ENCODE measurements at places on chromosomes 11 and 22.

DNA sequence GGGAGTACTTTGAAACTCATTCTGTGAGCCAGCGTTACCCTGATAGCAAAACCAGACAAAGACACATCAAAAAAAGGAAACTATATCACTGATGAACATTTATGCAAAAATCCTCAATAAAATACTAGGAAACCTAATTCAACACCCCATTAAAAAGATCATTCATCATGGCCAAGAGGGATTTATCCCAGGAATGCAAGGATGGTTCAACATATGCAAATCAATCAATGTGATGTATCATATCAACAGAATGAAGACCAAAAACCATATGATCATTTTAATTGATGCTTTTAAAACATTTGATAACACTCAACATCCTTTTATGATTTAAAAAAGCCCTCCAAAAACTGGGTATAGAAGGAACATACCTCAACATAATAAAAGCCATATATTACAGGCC is 19.8 kb downstream of the RRP8 start:
- no peak for DNase-seq

- no peak for DNase-seq
These were observed 34.7 kb downstream of the DDIAS start for GRCh38 chr11:82936261-82936660.

- no peak for DNase-seq
These were observed 796.3 kb upstream of the RAG2 start for GRCh38 chr11:37394236-37394870.

GRCh38 chr11:60349990-60350389 is 22.9 kb downstream of the MS4A6E start:
- no peak for DNase-seq

GRCh38 chr11:1192741-1193325 is 30.0 kb upstream of the MUC5B start:
- DNase-seq, result no peak

- DNase-seq, result no peak
These were observed 82.4 kb downstream of the FANCF start for GRCh38 chr11:22543261-22543660.

All from H54 (cell line).